NCI-H2227 treated with DMSO at 0.1 percent for 48 hours (cell line): ENCODE measurements at places on chromosomes 6 and 20.

GRCh38 chr6:159254186-159254585 is 85.0 kb downstream of the FNDC1 start:
- no peak for DNase-seq

- no peak for DNase-seq
Observed at GRCh38 chr6:142408409-142408808, 106.6 kb downstream of the ADGRG6 start.

GRCh38 chr20:38893565-38894090 is 32.6 kb upstream of the FAM83D start:
- peak; percentile 63 for DNase-seq

GRCh38 chr6:72559555-72559954 is 62.3 kb upstream of the KCNQ5 start:
- no peak for DNase-seq

DNA sequence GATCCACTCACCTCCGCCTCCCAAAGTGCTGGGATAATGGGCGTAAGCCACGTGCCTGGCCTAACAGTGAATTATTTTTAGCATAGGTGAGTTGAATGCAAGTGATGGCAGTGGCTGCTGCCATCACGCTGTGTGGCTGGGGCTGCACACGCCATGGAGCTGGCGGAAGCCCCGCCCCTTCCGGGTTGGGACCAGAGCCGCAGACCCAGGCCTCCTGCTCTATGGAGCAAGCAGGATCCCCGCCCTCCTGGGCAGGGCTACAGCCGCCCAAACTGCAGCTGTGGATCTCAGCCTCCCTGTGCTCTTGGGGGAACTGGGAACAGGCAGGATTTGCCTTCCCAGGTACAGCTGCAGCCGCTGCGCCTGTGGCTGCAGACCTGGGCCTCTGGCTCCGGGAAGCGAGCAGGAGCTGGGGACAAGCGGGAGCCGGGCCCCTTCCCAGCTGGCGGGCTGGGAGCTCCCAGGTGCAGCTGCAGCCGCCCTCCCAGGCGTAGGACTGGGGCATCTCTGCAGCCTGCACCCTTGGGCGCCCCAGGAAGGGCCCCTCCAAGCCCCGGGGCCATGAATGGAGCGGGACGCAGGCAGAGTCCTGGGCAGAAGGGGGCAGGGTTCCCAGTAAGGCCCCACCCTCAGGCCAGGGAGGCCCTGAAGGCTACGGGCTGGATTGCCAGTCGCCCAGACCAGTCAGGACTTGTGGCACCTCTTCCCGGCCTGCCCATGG is 30.9 kb upstream of the SLA2 start:
- DNase-seq: no peak

GRCh38 chr6:88502391-88502790 is 336.2 kb upstream of the CNR1 start:
- no peak for DNase-seq

- DNase-seq: no peak
Observed at GRCh38 chr6:139600919-139601475, 226.5 kb upstream of the CITED2 start.

DNA sequence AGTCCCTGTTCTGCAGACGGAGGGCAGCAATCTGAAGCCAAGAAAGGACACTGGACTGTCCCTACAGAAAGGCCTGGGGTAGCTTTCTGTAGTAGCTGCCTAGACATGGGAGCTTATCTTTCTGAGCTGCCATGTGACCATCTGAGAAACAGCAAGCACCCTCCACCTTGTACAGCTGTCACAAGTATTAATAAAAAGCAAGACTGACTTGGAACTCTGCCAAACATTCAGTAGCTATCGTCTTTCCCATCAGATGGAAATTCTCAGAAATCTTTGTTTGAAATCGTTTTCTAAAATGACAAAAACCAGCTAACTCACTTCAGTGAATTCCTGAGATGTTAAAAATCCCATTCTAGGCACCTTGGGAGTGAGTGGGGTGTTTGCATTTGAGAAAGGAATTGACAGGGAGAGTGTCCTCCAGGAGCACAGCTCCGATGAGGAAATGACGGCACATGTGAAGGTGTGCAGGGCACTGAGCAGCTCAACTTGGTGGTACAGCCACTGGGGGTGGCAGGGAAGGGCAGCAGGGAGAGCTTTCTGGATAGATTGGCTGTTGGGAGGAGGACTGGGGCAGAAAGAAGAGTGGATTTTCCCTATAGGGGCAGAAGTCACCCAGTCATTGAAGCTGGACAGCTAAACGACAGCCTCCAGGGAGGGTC is 24.5 kb downstream of the ACSS1 start:
- DNase-seq: no peak

DNA sequence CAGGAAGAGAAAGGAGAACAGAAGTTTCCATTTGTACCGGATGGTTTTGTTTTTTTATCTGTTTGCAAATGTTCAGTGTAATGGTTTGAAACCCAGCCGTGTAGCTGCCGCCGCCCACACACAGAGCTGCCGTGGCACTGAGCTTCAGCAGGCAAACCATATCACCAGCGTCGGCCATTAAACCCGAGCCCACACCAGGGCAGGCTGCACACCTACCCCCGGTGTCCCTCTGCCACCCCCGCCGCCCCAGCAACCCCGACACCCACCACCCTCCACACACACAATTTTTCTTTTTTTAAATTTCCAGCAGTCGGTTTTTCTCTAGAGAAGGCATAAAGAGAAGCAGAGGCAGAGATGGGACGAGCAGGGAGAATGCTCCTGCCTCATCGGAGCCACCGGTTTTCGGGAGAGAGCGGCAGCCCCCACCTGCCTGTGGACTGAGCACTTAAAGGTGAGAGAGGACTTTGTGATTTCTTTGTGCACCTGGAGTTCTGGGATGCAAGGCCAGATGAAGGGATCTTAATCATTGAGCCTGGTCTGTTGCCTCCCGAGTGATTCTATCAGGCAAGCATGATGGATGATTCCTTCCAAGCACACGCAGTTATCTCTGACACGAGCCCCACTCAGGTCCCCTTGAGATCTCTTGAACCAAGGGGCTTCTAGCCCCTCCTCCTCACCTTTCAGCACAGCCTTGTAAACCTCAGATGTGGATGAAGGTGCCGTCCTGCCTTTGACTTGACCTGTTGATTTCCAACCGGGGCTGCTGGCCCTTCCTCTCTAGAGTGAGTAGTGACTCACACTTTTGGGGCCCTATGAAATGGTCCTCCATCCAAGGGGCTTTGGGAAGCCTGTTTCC is 17.5 kb upstream of the ZNF831 start:
- no peak for DNase-seq

- DNase-seq: no peak
Observed at GRCh38 chr6:148883270-148883669, 136.4 kb downstream of the UST start.

- DNase-seq: no peak
Observed at GRCh38 chr6:2186516-2186915, 58.9 kb downstream of the GMDS start.

DNA sequence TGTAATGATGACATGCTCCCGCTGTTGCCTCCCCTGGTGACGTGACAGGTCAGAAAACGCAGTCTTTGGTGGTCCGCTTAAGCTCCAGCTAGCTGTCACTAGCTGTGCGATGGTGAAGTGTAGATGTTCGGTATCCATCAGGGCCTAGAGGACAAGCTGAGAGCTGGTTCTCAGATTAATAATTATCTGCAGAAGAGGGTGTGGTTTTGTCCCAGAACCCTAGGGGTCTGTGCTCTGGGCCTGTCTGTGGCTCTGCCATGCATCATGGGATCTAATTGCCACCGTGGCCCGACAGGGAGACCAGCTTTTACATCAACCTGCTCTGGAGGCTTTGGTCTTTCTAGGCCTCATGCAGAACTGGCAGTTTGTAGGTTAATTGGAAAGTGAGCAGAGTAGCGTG is 34.1 kb downstream of the ERMARD start:
- no peak for DNase-seq

- DNase-seq: no peak
Observed at GRCh38 chr6:160685762-160686450, 16.1 kb upstream of the PLG start.

GRCh38 chr6:169921853-169922824 is 170.7 kb downstream of the ERMARD start:
- DNase-seq: no peak

GRCh38 chr6:111361648-111362047 is 121.4 kb downstream of the REV3L start:
- no peak for DNase-seq

DNA sequence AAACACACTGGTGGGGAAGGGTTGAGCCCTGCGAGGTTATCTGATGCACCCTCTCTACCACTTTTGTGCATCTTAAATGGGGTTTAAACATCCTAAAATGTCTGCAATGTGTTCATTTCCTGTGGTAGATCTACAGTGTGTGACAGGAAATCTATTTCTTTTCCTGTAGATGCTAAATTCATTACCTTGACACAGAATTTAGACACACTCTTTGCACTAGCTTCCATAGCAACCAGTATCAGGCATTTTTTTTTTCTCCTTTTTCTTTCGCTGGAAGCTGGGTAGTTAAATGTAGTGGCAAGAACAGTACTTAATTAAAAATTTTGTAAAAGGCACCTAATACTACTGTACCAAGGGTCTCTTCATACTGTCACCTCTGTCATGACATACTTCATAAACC is 141.1 kb downstream of the RFPL4B start:
- peak; percentile 59 for DNase-seq

DNA sequence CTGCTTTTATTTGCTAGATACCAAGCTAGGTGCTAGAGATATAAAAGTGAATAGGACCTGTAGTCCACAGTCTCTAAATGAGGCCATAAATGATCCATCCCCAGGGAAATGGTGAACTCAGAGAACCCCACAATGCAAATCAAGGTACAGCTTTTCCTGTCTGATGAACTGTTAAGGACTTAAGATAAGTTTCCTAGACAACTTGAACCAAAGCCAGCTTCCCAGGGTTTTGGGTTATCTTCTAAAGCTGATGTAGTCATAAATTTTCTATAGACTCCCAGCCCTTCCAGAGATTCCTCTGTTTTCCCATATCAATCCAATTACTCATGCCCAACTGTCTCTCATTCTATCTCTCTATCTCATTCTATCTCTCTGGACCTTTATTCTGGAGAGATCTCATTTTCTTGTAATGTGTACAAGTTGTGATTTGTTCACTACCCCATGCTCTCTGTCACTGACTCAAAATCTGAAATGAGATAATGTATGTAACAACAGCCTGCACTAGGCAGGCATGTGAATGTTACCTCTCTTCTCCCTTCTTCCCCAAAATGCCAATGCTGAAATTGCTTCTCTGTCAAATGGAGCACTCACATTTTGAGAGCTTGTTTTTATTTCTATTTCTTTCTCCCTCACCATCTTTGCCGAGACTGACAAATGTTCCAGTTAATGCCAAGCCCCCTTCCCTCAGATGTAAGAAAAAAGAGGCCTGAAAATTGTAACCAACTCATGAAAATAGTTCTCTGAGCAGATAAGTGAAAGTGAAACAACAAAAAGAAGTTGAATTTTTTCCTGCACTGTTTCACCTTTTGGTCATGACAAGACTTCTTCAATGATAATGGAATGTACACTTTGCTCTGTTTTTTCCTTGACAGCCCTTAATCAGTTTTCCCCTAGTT is 279.9 kb downstream of the SLC35F1 start:
- no peak for DNase-seq

GRCh38 chr6:73830119-73830518 is 134.1 kb downstream of the CD109 start:
- DNase-seq: no peak

- DNase-seq: no peak
Observed at GRCh38 chr6:117264692-117265409, 507 bp upstream of the VGLL2 start.

- no peak for DNase-seq
Observed at GRCh38 chr6:52661551-52661950, 9.4 kb upstream of the TMEM14A start.

DNA sequence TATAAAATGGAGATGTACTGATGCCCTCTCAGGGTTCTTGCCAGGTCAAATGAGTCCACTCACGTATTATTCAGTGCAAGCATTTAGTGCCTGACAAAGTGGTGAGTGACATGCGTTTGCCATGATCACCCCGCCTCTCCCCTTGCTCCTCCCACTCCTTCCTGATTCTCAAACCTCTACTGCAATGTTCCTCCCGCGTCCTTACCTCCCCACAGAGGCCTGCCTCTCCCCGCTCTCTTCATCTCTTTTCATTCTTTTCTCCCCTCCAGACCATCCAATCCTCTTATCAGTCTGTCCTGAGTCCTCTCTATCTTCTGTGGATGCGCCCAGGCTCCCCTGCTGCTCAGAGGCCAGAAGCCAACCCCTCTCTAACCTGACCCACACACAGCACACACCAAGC is 40.7 kb downstream of the KCNK5 start:
- no peak for DNase-seq

- DNase-seq: no peak
Observed at GRCh38 chr20:11166712-11167111, 492.9 kb upstream of the JAG1 start.

- DNase-seq: peak; percentile 17
Observed at GRCh38 chr6:69974193-69974592, 107.8 kb downstream of the COL19A1 start.

- DNase-seq: no peak
Observed at GRCh38 chr6:114096561-114097172, 125.7 kb upstream of the HDAC2 start.

- DNase-seq: no peak
Observed at GRCh38 chr6:14123386-14124111, 6.0 kb downstream of the CD83 start.

- no peak for DNase-seq
Observed at GRCh38 chr6:113301651-113302050, 555.5 kb upstream of the MARCKS start.

DNA sequence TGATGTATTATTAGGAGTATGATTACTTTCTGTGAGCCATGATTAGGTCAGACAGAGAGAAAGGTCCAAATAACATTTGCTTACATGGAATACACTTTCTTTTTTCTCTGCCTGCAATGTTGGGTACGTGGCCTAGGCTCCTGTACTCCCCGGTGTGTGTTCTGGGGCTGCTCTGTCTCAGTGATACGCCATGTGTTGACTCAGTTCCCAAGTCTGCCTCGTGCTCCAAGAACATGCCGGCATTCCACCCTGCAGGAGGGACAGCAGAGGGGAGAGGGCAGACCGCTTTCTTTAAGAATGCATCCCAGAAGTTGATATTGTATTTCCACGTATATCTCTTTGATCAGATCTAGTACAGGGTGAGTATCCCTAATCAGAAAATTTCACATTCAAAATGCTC is 33.3 kb upstream of the THBS2 start:
- no peak for DNase-seq

GRCh38 chr6:140345935-140346334 is 971.5 kb upstream of the CITED2 start:
- DNase-seq: no peak

- DNase-seq: no peak
Observed at GRCh38 chr6:7262746-7263518, 50.1 kb downstream of the SSR1 start.

DNA sequence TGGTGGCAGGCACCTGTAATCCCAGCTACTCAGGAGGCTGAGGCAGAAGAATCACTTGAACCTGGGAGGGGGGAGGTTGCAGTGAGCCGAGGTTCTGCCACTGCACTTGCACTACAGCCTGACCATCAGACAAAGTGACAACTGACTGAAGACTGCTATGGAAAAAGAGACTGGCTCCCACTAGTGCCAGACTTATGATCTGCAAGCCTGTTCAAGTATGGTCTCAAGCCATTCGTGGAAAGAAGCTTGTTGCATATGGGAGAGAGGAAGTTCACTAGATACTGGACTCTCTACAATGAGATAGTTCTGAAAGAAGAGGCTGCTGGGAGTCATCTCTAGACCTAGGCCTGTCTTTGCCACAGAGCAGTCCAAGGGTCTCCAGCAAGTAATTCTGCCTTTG is 26.7 kb downstream of the MDN1 start:
- peak; percentile 4 for DNase-seq
